Activated CD4-positive, alpha-beta T cell treated with anti-CD3 and anti-CD28 coated beads, Interleukin-2, amount 10 ng/mL, durations not matched to agents 7 days and 5 days (primary cell): ENCODE measurements at places on chromosomes 3 and 15. TPM values are rescaled to one million over a fixed set of nuclear protein-coding genes. Genes with fewer than 3 reads are reported as not detected.
A peak's percentile ranks its signal among the peaks of the same experiment; 100 is the strongest.

Gene FETUB
- total RNA-seq: not detected

Gene PRR23C
- not detected for total RNA-seq

Gene PCYT1A
- total RNA-seq: 69.7 TPM

Gene ARHGEF26
- 0.02 TPM for total RNA-seq

Gene MYO5C
- total RNA-seq: 2.8 TPM

Gene CPNE4
- total RNA-seq: not detected

Gene GOLGA8M
- total RNA-seq: 1.8 TPM

Gene C15orf39
- 47.0 TPM for total RNA-seq

Gene ATP13A5
- total RNA-seq: not detected

- peak overlapping the region; percentile 99 for H3K27ac ChIP-seq
- H3K4me3 ChIP-seq: peak overlapping the region; percentile 62
- DNase-seq: peak; percentile 78
- H3K36me3 ChIP-seq: peaks cover 4% of the 10 kb centered on the region
These were observed 37.5 kb downstream of the EHD4 start for GRCh38 chr15:41934843-41935242.

DNA sequence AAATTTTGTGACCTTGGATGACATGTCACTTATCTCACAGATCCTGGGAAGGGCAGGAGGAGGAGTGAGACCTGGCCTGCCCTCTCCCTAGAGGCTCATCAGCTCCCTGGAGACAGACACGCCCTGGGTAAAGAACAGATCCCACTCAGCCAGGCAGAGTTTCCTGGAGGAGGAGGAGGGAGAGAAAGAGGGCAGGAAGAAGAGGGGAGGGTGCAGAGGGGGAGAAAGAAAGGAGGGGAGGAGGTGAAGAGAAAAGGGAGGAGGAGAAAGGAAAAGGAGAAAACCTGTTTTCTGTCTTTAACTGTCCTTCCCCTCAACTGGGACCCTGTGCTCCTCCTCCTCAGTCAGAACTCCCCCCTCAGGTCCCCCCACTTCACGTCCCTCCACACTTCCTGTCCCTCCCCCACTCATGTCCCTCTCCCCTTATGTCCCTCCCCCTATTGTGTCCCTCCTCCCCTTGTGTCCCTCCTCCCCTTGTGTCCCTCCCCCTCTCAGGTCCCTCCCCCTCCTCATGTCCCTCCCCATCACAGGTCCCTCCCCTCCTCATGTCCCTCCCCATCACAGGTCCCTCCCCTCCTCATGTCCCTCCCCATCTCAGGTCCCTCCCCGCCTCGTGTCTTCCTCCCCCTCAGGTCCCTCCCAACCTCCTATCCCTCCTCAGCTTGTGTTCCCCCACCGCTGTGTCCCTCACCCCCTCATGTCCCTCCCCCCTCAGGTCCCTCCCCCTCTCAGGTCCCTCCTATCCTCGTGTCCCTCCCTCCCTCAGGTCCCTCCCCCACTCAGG is 52.3 kb upstream of the CGNL1 start:
- no peak overlapping the region for H3K4me3 ChIP-seq
- no peaks in the 10 kb centered on the region for H3K27me3 ChIP-seq
- H3K36me3 ChIP-seq: no peaks in the 10 kb centered on the region
- H3K27ac ChIP-seq: no peak overlapping the region
- DNase-seq: peak; percentile 9

- no peak overlapping the region for H3K4me3 ChIP-seq
- no peaks in the 10 kb centered on the region for H3K36me3 ChIP-seq
- H3K27ac ChIP-seq: no peak overlapping the region
- DNase-seq: no peak
These were observed 118.2 kb upstream of the STRIT1 start for GRCh38 chr3:155411500-155412223.

- no peaks in the 10 kb centered on the region for H3K36me3 ChIP-seq
- no peaks in the 10 kb centered on the region for H3K27me3 ChIP-seq
- H3K4me1 ChIP-seq: no peaks in the 10 kb centered on the region
- H3K4me3 ChIP-seq: no peak overlapping the region
These were observed 16.5 kb upstream of the PAQR5 start for GRCh38 chr15:69282104-69282743.

- DNase-seq: no peak
- H3K4me3 ChIP-seq: no peak overlapping the region
- no peaks in the 10 kb centered on the region for H3K4me1 ChIP-seq
- H3K27me3 ChIP-seq: no peaks in the 10 kb centered on the region
These were observed 356.0 kb downstream of the TBC1D5 start for GRCh38 chr3:17386432-17386831.

- H3K27ac ChIP-seq: no peak overlapping the region
- H3K27me3 ChIP-seq: no peaks in the 10 kb centered on the region
- no peaks in the 10 kb centered on the region for H3K36me3 ChIP-seq
- H3K4me3 ChIP-seq: no peak overlapping the region
- no peak for DNase-seq
These were observed 242.4 kb downstream of the KCNMB2 start for GRCh38 chr3:178778589-178778988.

GRCh38 chr3:46423588-46423987 is 16.5 kb downstream of the CCRL2 start:
- no peak overlapping the region for H3K4me3 ChIP-seq
- H3K4me1 ChIP-seq: peaks cover 13% of the 10 kb centered on the region
- H3K27ac ChIP-seq: no peak overlapping the region
- no peak for DNase-seq
- H3K36me3 ChIP-seq: no peaks in the 10 kb centered on the region
- peaks cover 3% of the 10 kb centered on the region for H3K27me3 ChIP-seq

DNA sequence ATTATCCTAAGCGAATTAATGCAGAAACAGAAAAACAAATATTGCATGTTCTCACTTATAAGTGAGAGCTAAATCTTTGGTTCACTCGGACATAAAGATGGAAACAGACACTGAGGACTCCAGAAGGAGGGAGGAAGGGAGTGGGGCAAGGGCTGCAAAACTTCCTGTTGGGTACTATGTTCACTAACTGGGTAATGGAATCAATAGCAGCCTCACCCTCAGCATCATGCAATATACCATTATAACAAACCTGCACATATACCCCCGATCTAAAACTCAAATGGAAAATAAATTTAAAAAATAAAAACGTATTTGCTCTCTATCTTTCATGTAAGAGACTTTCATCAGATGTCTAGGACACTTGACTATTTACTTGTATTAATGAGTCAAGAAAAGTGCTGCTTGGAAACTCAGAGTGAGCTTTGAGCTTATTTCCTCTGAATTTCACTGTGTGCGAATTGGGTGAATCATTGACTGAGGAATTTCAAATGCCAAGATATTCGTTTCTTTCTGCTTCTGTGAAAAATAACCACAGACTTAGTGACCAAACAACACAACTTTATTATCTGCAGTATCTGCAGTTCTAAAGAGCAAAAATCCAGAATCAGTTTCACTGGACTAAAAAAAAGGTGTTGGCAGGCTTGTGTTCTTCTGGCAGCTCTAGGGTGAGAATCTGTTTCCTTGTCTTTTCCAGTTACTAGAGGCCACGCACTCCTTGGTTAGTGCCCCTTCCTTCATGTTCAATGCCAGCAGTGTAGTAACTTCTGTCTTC is 18.4 kb downstream of the TM4SF18 start:
- no peak overlapping the region for H3K4me3 ChIP-seq
- DNase-seq: no peak
- H3K36me3 ChIP-seq: no peaks in the 10 kb centered on the region
- H3K4me1 ChIP-seq: no peaks in the 10 kb centered on the region
- H3K27ac ChIP-seq: no peak overlapping the region
- H3K27me3 ChIP-seq: peaks cover 35% of the 10 kb centered on the region

GRCh38 chr3:48233542-48233941 is 7.4 kb upstream of the ZNF589 start:
- peaks cover 5% of the 10 kb centered on the region for H3K4me1 ChIP-seq
- no peak for DNase-seq
- H3K27ac ChIP-seq: no peak overlapping the region
- no peaks in the 10 kb centered on the region for H3K36me3 ChIP-seq
- no peaks in the 10 kb centered on the region for H3K27me3 ChIP-seq

GRCh38 chr15:27414168-27414870 is 443.3 kb downstream of the GABRG3 start:
- H3K36me3 ChIP-seq: no peaks in the 10 kb centered on the region
- no peaks in the 10 kb centered on the region for H3K4me1 ChIP-seq
- H3K4me3 ChIP-seq: no peak overlapping the region
- H3K27ac ChIP-seq: no peak overlapping the region
- DNase-seq: no peak

- no peak for DNase-seq
- no peaks in the 10 kb centered on the region for H3K36me3 ChIP-seq
- H3K4me3 ChIP-seq: no peak overlapping the region
These were observed 17.3 kb downstream of the FAM174B start for GRCh38 chr15:92638291-92638708.

DNA sequence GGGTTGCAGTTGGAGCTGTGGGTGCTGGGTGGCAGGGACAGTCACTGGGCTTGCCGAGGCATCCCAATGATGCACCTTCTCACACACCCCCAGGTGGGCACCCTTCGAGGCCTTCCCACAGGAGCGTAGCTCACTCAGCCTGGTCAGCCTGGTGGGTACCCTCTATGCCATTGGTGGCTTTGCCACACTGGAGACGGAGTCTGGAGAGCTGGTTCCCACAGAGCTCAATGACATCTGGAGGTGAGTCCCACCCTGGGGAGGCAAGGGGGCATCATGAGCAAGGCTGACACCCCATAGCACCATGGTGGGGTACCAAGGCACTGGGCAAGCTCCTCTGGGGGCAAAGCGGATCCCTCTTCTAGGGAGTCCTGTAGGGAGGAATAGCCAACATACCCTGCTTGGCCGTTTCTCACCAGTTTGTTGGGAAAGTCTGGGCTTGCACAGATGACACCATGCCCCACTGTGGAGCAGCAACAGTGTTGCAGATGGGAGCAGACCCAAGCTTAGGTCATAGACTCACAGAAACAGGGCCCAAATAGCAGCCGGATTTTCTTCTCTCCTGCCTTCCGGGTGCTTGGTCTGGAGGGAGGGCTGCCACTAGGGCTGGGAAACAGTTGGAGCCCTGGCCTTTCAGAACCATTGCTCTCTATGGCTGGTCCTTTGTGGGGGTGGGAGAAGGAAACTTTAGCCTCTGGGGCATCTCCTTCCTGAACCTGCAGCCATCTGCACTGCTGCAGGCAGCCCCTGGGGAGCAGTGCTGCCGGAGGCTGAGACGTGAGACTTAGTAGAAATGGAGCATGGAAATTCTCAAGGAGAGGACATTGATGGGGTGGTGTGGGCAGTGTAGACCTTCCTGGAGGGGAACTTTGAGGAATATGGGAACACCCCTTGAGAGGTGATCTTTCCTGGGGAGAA is 5.7 kb downstream of the KLHL40 start:
- no peak overlapping the region for H3K4me3 ChIP-seq
- H3K27ac ChIP-seq: no peak overlapping the region
- no peaks in the 10 kb centered on the region for H3K4me1 ChIP-seq
- H3K27me3 ChIP-seq: peaks cover 8% of the 10 kb centered on the region
- no peak for DNase-seq

DNA sequence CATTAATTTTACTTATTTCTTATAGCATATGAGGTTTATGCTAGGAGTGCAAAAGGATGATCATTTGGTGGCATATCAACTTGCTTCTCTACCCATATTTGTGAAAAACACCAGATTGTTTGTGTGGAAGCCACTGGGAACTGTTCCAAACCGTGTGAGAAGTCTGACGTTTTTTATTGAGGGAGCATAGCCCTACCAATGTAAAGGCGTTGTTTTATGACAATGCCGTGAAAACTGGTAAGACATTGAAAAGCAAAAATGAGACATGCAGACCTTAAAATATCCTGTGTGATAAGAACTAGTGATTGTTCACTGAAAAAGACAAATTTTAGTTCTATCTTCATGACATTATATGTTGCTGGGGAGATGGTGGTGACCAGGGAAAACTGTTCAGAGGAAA is 87.8 kb downstream of the CHL1 start:
- DNase-seq: no peak
- H3K27me3 ChIP-seq: no peaks in the 10 kb centered on the region
- no peaks in the 10 kb centered on the region for H3K4me1 ChIP-seq
- no peaks in the 10 kb centered on the region for H3K36me3 ChIP-seq
- no peak overlapping the region for H3K4me3 ChIP-seq

DNA sequence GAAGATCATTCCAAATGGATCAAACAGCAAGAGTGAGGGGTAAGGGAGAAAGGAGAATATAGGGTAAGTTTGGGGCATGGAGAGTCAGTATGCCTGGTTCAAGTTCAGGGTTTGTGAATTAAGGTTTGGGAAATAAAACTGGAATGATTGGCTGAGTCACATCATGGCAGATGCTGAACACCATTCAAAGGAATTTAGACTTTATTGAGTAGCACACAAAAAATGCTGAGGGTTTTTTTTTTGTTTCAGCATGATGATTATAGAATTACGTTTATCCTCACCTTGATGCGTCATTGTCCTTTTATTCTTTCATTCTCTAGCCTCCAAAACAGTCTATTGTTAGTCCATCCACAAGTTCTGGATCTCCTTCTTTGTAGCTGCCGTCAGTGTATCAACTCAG is 220.0 kb upstream of the UMPS start:
- peaks cover 46% of the 10 kb centered on the region for H3K27me3 ChIP-seq
- no peaks in the 10 kb centered on the region for H3K4me1 ChIP-seq
- DNase-seq: no peak
- no peaks in the 10 kb centered on the region for H3K36me3 ChIP-seq
- H3K4me3 ChIP-seq: no peak overlapping the region

- no peak for DNase-seq
- H3K27me3 ChIP-seq: peaks cover 18% of the 10 kb centered on the region
- H3K36me3 ChIP-seq: no peaks in the 10 kb centered on the region
These were observed 28.8 kb upstream of the SYNM start for GRCh38 chr15:99076109-99076508.

DNA sequence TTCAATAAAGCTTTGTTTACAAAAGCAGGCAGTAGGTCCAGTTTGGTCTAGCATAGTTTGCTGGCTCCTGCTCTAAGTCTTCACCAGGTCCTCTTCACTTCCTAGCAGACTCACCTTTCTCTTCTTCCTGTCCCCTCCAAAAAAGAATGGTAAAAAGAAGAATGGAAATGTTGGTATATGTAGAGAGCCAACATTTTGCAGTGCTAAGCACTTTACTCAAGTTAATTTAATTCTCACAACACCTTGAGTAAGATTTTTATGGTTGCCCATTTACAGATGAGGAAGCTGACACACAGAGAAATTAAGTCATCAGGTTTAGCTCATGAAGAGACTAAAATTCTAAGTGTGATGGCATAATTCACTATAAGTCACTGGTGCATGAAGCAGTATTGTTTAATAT is 230.1 kb upstream of the PRICKLE2 start:
- H3K4me1 ChIP-seq: no peaks in the 10 kb centered on the region
- peaks cover 18% of the 10 kb centered on the region for H3K27me3 ChIP-seq
- H3K4me3 ChIP-seq: no peak overlapping the region
- H3K36me3 ChIP-seq: no peaks in the 10 kb centered on the region

DNA sequence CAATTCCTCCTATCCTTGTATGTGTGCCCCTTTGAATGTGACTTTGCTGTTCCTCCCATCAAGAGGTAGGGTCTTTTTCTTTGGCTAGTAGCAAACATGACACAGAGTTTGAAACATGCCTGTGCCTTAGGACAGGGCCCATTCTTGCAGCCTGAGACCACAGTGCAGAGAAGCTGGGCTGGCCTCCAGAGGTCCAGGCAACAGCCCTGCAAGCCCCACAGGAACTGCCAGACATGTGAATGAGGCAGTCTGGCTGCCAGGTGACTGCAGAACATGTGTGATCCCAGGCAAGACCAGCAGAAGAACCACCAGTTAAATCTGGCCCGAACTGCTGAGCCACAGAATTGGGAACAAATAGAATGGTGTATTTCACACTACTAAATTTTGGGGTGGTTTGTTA is 1.2 kb upstream of the HGD start:
- H3K36me3 ChIP-seq: no peaks in the 10 kb centered on the region
- peaks cover 8% of the 10 kb centered on the region for H3K4me1 ChIP-seq
- H3K4me3 ChIP-seq: no peak overlapping the region
- no peaks in the 10 kb centered on the region for H3K27me3 ChIP-seq
